NCI-H2081 treated with DMSO at 0.1 percent for 48 hours (cell line): ENCODE measurements at places on chromosomes 1 and 21.
A peak's percentile ranks its signal among the peaks of the same experiment; 100 is the strongest.

- DNase-seq: no peak
Observed at GRCh38 chr1:160538985-160539651, 16.1 kb upstream of the SLAMF6 start.

GRCh38 chr1:236292425-236292824 is 10.7 kb upstream of the ERO1B start:
- DNase-seq: peak; percentile 62

GRCh38 chr21:24995216-24995615 is 612.1 kb downstream of the MRPL39 start:
- DNase-seq: no peak

DNA sequence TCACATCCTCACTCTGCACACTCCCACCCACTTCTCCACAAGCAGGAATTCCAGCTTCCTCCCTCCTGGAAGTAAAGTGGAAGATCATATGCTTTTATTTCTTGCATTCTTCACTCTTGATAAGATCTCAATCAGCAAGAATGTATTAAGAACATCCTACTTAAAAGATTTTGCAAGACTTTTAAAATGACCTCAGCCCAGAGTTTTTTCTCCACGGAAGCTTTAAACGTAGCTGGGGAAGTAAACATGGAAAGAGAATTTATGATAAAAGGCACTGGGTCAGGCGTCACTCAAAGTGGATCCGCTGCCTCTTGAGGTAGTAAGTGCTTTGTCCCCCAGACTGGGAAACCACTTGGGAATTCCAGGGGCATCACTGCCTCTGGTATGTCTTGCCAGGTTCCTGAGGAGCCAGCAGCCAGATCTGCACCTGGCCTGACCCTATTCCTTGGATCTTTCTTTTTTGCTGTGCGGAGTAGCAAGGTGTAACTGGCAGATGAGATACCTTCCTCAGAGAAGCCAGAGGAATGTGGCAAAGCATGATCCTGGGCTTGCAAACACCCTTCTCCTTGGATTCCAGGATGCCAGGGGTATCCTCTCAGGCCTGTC is 33.9 kb downstream of the CDK18 start:
- no peak for DNase-seq

GRCh38 chr21:15397258-15397657 is 332.5 kb upstream of the NRIP1 start:
- no peak for DNase-seq

GRCh38 chr1:29385966-29386365 is 149.6 kb downstream of the PTPRU start:
- no peak for DNase-seq

- no peak for DNase-seq
Observed at GRCh38 chr1:66925558-66925910, 744 bp downstream of the MIER1 start.

DNA sequence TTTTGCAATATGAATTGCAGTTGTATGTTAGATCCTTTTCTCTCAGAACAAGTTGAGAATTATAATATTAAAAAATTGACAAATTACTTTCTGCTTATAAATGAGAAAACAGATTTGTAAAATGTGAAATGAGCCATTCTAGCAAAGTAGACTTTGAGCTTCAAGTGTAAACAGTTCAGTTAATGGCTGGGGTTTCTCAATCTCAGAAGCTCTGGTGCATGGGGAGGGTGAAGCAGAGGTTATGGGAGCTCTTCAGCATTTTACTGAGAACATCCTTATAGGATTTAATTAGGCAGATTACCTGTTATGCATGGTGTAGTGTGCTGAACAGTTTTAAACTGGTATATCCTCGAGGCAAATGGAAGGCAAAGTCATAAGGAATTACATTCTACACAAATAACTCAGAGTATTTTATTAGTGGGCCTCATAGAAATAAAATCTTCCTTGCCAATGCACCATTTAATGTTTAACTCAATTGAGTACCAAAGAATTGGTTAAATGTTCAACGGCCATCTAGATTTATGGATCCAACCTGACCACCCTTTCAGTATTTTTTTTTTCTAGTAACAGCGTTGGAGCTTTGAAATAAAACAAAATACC is 1143.6 kb upstream of the ADGRL2 start:
- DNase-seq: no peak

- DNase-seq: no peak
Observed at GRCh38 chr1:116834595-116834994, 75.1 kb upstream of the PTGFRN start.

DNA sequence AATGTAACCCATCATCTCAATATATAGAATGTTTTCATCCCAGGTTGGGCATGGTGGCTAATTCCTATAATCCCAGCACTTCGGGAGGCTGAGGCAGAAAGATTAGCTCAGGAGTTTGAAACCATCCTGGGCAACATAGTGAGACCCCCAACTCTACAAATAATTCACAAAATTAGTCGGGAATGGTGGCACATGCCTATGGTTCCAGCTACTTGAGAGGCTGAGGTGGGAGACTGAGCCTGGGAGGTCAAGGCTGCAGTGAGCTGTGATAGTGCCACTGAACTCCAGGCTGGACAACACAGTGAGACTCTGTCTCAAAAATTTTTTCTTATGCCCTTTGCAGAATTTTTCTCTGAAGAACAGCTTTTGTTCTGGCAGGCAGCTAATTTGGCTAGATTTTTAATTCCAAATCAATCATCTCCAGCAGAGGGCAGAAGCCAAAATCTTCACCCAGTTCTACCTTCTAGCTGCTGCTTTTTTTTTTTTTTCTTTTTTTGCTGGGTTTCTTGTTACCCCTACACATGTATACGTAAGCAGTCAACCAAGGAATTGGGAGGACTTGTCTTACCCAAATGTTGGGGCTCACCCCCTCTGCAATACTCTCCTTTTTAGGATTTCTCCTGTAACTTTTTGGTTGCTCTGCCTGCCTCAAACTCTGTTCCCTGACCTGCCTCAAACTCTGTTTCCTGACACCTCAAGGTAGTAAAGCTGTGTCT is 2.7 kb upstream of the RAD54L start:
- no peak for DNase-seq

DNA sequence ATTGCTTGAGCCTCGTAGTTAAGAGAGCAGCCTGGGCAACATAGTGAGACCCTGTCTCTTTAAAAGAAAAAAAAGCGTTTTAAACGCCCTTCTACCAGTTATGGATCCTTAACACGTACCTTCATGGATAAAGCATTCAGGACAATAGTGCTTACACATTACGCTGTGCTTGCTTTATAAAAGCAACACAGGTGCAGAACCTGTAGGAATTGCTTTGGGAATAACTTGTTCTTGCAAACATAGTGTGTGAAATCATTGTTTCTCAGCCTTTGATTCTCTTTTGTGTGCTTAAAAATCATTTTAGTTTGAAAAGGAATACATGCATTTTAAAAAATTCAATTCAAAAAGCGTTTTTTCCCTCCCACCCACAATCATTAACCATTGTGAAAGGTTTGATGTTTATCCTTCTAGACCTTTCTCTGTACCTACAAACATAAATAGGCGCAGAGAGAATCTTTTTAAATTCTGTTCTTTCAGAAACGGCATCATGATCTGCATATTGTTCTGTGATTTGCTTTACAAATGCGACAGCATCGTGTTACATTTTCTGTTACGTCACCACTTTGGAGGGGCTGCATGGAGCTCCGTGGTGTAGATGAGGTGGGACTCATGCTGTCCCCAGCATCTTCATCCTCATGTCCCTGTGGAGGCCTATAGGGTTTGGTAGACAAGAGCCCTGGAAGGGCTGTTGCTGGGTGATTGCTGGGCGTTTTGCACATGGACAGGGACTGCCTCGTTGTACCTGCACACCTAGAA is 54.6 kb downstream of the SPSB1 start:
- no peak for DNase-seq

- peak; percentile 21 for DNase-seq
Observed at GRCh38 chr1:215076322-215076721, 6.2 kb upstream of the KCNK2 start.

DNA sequence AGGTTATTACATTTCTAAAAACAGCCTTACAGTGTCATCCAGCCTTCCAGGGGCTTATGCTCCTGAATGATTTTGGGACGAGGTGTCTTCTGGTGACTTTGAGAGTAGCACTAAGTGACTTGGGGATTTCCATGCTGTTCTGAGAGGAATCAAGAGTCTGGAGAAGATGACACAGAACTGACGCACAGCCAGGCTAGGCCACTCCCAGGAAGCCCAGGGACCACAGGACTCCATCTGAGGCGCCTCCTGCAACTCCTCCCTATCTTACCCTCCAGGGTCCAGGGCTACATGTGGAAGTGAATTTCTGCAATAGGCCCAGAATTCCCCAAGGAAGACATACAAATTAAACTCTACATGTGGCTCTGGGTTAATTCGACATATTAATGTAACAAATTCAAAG is 92.5 kb downstream of the SLC25A24 start:
- DNase-seq: no peak

GRCh38 chr1:116832308-116832931 is 77.3 kb upstream of the PTGFRN start:
- no peak for DNase-seq

GRCh38 chr1:164660775-164661174 is 101.8 kb downstream of the PBX1 start:
- no peak for DNase-seq

GRCh38 chr1:229302740-229303139 is 31.8 kb downstream of the RAB4A start:
- DNase-seq: no peak

GRCh38 chr1:68497358-68497698 is 446 bp upstream of the DEPDC1 start:
- no peak for DNase-seq

GRCh38 chr1:11046270-11046566 is 821 bp downstream of the MASP2 start:
- DNase-seq: no peak

- DNase-seq: no peak
Observed at GRCh38 chr1:47687631-47688460, 250.0 kb downstream of the FOXD2 start.

DNA sequence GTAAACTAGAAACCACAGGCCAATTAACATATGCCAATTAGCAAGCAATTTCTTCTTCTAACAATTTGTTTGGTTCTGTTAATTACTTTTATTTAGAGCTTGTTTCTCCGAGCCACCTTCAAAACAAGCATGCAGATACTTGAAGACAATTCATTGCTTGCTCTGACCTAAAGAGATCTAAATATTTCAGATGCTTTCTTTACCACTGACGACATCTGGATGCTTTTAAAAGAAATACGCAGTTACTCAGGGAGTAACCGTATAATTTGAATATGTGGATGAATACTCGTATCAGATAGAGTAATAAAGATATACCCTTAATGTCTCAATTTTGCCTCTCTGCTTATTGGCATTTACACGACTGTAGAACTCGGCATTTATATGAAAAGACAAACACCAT is 390.0 kb downstream of the DISC1 start:
- no peak for DNase-seq

GRCh38 chr21:43274022-43274945 is 105.5 kb downstream of the CRYAA start:
- DNase-seq: no peak

GRCh38 chr1:243748706-243749283 is 101.2 kb downstream of the AKT3 start:
- peak; percentile 40 for DNase-seq

- no peak for DNase-seq
Observed at GRCh38 chr1:164443166-164443565, 115.8 kb upstream of the PBX1 start.

DNA sequence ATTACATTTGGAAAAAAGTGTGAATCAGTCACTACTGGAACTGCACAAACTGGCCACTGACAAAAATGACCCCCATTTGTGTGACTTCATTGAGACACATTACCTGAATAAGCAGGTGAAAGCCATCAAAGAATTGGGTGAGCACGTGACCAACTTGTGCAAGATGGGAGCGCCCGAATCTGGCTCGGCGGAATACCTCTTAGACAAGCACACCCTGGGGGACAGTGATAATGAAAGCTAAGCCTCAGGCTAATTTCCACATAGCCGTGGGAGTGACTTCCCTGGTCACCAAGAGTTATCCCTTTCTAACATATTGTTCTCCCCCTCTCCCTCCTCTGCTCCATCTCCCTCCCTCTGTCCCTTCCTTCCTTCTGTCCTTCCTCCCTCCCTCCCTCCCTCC is 47.7 kb upstream of the RHOU start:
- no peak for DNase-seq

GRCh38 chr1:145889722-145890121 is 4.1 kb upstream of the ANKRD35 start:
- DNase-seq: no peak

GRCh38 chr1:208093754-208094719 is 150.1 kb downstream of the PLXNA2 start:
- DNase-seq: no peak

- DNase-seq: no peak
Observed at GRCh38 chr1:81679942-81680341, 120.8 kb upstream of the ADGRL2 start.

GRCh38 chr21:30733026-30733425 is 14.0 kb downstream of the KRTAP21-2 start:
- DNase-seq: no peak

GRCh38 chr21:29649406-29649814 is 290.4 kb downstream of the GRIK1 start:
- DNase-seq: no peak

GRCh38 chr1:109719337-109719837 is 7.3 kb downstream of the GSTM5 start:
- no peak for DNase-seq

DNA sequence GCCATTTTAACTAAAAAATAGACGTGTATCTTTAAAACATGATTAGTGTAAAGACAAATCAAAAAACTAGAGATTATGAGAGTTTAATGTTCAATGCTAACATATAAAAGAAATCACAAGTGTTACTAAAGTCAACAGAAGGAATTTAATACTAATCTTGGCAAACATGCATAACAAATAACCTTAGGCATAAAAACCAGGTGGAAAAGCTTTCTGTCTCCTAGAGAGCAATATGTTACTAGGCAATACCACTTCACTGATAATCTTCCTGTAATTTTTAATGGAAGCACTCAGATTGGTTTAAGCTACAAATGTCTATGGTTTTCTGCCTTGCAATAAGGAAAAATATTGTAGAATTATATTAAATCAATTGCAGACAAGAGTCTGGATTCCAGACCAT is 121.9 kb downstream of the NME7 start:
- peak; percentile 52 for DNase-seq

GRCh38 chr1:66761221-66761620 is 9.0 kb downstream of the DYNLT5 start:
- no peak for DNase-seq

DNA sequence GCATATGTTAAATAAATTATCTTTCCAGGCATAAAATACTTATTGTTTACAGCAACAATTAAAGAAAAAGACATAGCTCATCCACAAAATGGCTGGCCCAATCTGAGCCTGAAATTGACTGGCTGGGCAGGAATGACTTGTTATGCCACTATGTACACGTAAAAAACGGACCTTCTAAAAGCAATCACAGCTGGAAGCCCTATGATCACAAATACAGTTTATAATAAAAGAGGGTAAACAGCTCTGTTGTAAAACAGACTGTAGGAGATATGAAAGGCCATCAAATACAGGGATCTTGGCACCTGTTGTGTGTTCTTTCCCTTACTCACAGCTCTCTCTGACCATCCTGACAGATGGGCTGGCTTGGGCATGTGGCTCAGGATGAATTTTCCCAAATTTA is 70.5 kb upstream of the DMRTA2 start:
- DNase-seq: peak; percentile 67

GRCh38 chr1:110540891-110541685 is 22.1 kb upstream of the KCNA10 start:
- no peak for DNase-seq
